H54 (cell line): ENCODE measurements at places on chromosomes 2 and 18.

GRCh38 chr2:95376311-95377215 lies 25.9 kb upstream of the FAHD2A start:
- DNase-seq: no peak

- DNase-seq: no peak
Observed at GRCh38 chr2:96692094-96692971, 47.5 kb downstream of the LMAN2L start.

- no peak for DNase-seq
Observed at GRCh38 chr18:63210521-63210920, 109.0 kb downstream of the BCL2 start.

DNA sequence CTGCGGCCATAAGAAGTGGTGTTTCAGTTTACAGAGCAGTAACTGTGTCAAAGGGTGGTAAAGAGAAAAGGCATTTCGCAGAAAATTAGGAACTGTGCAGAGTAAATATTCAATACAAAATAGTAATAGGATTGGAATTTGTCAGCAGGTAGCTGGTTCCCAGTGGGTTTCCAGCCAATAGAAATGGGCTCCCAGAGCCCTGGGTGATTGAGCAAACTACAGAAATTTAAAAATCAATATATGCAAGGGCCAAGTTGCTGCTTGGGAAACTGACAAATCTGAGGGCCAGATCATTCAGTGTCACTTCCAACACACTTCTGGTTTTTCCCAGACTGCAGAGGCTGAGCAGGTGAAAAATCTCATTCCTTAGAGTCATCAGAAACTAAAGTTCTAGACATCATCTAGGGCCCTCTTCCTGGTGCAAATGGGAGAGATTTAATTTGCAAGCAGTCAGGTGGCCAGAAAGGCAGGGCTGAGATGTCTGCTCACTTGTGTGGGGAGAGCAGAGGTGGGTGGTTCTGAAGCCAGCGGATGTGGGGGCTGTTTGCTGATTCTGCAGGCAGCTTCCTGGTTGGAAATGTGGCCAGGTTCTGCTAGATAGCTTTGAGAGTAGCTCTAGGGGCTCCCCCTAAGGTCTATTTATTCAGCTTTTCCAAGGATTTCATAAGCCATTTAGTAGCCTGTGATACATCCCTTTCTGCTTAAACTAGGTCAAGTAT lies 182.4 kb downstream of the NCK2 start:
- DNase-seq: no peak

GRCh38 chr2:229176136-229176535 lies 95.0 kb downstream of the PID1 start:
- DNase-seq: no peak

- no peak for DNase-seq
Observed at GRCh38 chr2:108354136-108354535, 23.6 kb upstream of the SULT1C4 start.

DNA sequence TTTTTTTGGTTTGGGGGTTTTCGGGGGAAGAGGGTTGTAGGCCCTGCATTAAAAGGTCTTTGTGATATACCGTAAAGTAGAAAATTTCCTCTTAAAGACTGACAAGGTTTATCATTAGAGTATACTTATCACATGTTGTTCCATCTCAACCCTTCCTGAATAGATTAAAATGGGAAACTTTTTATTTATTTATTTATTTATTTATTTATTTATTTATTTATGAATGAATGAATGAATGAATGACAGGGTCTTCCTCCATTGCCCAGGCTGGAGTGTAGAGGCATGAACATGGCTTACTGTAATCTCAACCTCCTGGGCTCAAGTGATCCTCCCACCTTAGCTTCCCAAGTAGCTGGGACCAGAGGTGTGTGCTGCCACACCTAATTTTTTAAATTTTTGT lies 48.5 kb upstream of the SLC3A1 start:
- no peak for DNase-seq
